ENCODE measurements at places on chromosomes 5 and 9. TPM values are rescaled to one million over a fixed set of nuclear protein-coding genes. Genes with fewer than 3 reads are reported as not detected.

The GABRA1 gene
- total RNA-seq = 298 TPM

The PDCD1LG2 gene
- 0.34 TPM for total RNA-seq

The ITGA2 gene
- 2.1 TPM for total RNA-seq

The MSX2 gene
- total RNA-seq = 0.35 TPM

The LCN12 gene
- total RNA-seq = 8.1 TPM

The NOXA1 gene
- 22.8 TPM for total RNA-seq

The DNAI1 gene
- total RNA-seq = 3.2 TPM

The LECT2 gene
- total RNA-seq = not detected

The LCN9 gene
- not detected for total RNA-seq

The LCP2 gene
- 13.9 TPM for total RNA-seq

The IRX2 gene
- not detected for total RNA-seq

The PGM5 gene
- 5.0 TPM for total RNA-seq

The ANKRD20A1 gene
- total RNA-seq = 52.0 TPM

The C5orf52 gene
- not detected for total RNA-seq

The CARD19 gene
- total RNA-seq = 45.1 TPM

The PCDHA12 gene
- total RNA-seq = 5.7 TPM

The C5 gene
- total RNA-seq = 11.5 TPM

The SPINK6 gene
- total RNA-seq = not detected

The ANKRD31 gene
- 1.2 TPM for total RNA-seq

The OCLN gene
- 9.7 TPM for total RNA-seq

The PCDHB7 gene
- 4.9 TPM for total RNA-seq

The MYMK gene
- not detected for total RNA-seq

The CAAP1 gene
- total RNA-seq = 15.1 TPM

The MTREX gene
- 77.0 TPM for total RNA-seq

The WDR31 gene
- total RNA-seq = 7.2 TPM

The ZFR gene
- total RNA-seq = 118 TPM

The SPINK13 gene
- not detected for total RNA-seq

The C9orf72 gene
- 40.8 TPM for total RNA-seq

The CDC20B gene
- total RNA-seq = not detected

The NEURL1B gene
- 14.8 TPM for total RNA-seq

The DBH gene
- 1.7 TPM for total RNA-seq

The NDST1 gene
- 129 TPM for total RNA-seq

The TMEM215 gene
- 0.72 TPM for total RNA-seq

The VAV2 gene
- total RNA-seq = 14.2 TPM

The PAEP gene
- not detected for total RNA-seq

The TXNDC15 gene
- total RNA-seq = 66.7 TPM

The HAVCR1 gene
- total RNA-seq = 1.2 TPM

The ELAVL2 gene
- total RNA-seq = 97.0 TPM

The FRRS1L gene
- 131 TPM for total RNA-seq

The ZNF782 gene
- total RNA-seq = 17.6 TPM

The MLANA gene
- not detected for total RNA-seq

The POU5F2 gene
- total RNA-seq = 3.3 TPM

The SPATA6L gene
- 13.1 TPM for total RNA-seq

The HMCN2 gene
- 0.47 TPM for total RNA-seq

The CD74 gene
- total RNA-seq = 192 TPM

The C5orf15 gene
- 25.4 TPM for total RNA-seq
